ENCODE measurements at places on chromosomes 1 and 21. TPM values are rescaled to one million over a fixed set of nuclear protein-coding genes. Genes with fewer than 3 reads are reported as not detected.

SPRR3 gene
- not detected for total RNA-seq

RGS7 gene
- not detected for total RNA-seq

TSPAN1 gene
- total RNA-seq: not detected

ASCL5 gene
- total RNA-seq: not detected

ADGRL4 gene
- 11.6 TPM for total RNA-seq

CFAP74 gene
- not detected for total RNA-seq

ITPKB gene
- total RNA-seq: 11.3 TPM

IL12RB2 gene
- total RNA-seq: not detected

KRTCAP2 gene
- 149 TPM for total RNA-seq

CALML6 gene
- not detected for total RNA-seq

ZNF669 gene
- 9.2 TPM for total RNA-seq

BOLA1 gene
- 17.6 TPM for total RNA-seq

PLPPR4 gene
- 0.12 TPM for total RNA-seq

BGLAP gene
- not detected for total RNA-seq

CFHR3 gene
- not detected for total RNA-seq

CD1B gene
- not detected for total RNA-seq

LCK gene
- not detected for total RNA-seq

CFAP126 gene
- not detected for total RNA-seq

UBXN10 gene
- not detected for total RNA-seq

C1orf94 gene
- not detected for total RNA-seq

SLC45A3 gene
- 3.4 TPM for total RNA-seq

OR2G3 gene
- total RNA-seq: not detected

FRRS1 gene
- 16.6 TPM for total RNA-seq

FAM110D gene
- not detected for total RNA-seq

RNF186 gene
- not detected for total RNA-seq

TFF2 gene
- total RNA-seq: not detected

FNDC10 gene
- total RNA-seq: 23.8 TPM
